ENCODE measurements at places on chromosomes 7 and 10.

DNA sequence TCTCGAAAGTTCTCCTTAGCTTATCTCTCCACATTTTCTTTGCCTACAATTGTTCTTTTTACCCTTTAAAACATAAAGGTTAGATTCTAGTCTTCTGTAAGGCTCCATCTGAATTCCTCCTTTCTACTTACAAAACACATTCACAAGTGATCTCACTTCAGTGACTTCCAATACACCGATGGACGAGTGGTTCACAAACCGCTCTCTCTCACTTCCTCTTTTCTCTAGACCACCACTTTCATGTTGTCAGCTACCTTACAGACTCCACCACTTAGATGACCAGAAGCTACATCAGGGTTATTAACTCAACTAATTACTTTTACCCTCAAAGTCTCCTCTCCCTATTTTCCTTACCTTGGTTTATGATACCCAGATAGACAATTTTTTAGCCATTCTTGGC lies 11.8 kb downstream of the MET start:
- DNase-seq = no peak

DNA sequence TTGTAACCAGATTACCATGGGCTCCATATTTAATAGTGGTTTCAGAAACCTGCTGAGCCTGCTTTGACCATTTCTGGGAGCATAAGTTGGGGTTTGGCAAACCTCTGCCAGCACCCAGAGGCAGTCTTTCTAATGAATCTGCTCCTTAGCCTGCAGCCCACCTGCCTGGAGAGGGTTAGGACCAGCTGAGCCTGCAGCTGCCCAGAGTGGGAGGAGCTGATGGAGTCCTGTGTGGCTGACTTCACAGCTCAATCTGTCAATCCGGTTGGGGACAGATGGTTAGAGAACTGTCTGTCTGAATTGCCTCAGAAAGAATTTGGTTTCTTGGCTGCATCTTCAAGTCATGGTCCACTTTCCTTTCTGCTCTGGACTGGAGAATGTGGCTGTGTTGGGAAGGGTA lies 444.6 kb downstream of the NRG3 start:
- DNase-seq = no peak

DNA sequence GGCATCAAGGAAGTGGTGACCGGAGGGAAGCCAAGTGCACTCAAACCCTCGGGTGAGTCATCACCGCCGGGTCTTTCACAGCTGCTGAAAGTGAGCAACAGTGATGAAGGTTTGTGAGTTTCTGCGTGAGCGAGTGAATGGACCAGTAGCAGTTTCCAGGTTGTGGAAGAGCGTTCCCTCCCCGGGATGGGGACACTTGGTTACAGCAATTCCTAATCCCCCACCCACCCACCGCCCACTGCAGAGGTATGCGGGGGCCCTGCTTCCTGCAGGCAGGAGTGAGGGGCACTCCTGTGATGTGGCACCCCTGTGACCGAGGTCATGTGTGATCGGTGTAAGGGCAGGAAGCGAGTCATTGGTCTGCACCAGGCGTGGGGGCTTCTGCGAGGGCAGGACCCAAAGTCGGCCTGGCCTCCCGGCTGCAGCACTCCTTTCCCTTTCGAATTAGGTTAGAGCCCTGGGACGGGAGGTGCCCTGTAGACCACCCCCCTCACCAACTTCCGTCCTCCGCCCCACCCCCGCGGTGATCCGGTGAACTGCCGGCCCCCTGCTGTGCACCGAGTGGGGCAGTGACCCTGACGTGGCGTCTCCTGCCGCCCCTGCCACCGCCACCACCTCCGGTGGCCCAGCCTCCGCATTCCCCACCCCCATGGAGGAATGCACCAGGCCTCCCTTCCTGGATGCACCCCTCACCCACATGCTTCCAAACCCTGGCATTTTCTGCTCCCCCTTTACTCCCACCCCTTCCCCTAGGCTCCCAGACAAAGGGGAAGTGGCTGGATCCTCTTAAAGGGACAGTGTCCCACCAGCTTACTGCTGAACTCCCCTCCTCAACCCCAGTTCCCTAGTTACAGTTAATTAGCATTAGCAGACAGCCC lies 10.9 kb downstream of the LIMK1 start:
- peak; percentile 88 for DNase-seq

DNA sequence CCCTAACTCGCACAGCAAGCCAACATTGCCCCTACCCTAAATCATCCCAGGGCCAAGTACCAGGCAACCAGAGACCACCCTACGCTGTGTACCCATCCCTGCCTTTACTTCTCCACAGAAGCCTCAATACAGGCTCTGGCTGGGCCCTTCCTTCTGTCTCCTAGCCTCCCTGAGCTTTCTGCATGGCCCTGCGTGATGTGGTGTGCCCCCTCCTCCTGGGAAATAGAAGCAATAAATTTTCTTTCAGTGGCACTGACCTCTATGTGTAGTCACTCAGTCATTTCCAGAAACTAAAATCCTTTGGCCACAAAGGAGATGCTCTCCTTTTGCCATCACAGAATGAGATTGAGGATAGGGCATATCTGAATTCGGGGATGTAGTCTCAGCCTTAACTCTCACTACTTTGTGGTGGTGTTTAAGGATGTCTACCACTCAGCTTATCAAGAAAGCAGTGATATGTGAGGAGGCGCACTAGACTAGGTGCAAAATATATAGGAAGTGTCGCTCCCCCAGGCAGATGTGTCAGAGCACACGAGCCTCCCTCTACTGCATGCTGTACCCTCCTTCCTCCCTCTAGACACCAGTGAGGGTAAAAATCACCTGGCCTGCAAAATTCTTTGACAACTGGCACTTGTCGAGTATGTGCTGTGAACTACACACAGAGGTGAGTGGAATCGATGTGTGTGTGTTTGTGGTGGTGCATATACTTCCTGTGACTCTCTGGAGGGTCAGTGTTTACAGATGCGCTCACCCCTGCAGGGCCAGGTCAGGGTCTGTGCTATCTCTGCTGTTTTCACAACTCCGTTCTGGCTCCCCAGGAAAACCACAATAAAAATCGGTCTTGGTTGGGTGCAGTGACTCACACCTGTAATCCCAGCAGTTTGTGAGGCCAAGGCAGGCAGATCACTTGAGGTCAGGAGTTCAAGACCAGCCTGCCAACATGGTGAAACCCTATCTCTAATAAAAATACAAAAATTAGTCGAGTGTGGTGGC lies 825.9 kb upstream of the IGFBP3 start:
- DNase-seq = no peak

- peak; percentile 84 for DNase-seq
These were observed 30.7 kb upstream of the ANTXRL start for GRCh38 chr10:46255801-46256747.

DNA sequence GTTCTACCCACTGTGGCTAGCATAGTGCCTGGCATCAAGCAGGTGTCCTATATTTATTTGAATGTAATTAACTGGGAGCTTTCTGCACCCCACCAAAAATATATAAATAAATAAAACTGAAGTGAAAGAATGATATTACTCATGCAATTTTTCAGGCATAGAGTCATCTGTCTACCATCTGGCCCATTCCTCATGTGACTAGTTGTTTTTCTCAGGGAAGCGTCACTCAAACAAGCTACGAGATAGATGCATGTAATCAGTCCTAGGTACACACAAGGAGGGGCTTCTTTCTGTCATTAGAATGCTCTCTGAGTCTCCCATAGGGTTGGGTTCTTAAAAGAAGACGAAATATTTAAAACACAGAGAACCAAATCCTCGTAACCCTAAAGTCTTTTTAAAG lies 255.5 kb upstream of the KMT2E start:
- no peak for DNase-seq

- DNase-seq = no peak
These were observed 49.3 kb upstream of the NCAPG2 start for GRCh38 chr7:158753900-158754299.

DNA sequence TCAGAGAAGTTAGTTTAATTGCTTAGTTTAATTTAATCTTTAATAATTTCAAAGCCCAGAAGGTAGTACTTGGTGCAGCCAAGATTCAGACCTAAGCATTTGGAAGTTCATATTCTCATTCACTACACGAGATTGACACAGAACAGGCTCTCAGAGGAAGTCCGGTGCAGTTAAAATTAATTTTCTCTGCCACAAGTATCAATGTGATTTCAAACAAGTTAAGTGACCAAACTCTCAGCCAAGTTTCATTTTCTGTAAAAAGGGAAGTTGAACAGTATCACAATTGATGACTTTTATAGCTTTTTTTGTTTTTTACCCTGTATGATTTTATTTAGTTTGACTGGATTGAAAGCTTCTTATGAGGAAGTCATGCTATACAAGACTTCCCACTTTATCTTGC lies 1494.9 kb upstream of the LRRTM3 start:
- DNase-seq = no peak

DNA sequence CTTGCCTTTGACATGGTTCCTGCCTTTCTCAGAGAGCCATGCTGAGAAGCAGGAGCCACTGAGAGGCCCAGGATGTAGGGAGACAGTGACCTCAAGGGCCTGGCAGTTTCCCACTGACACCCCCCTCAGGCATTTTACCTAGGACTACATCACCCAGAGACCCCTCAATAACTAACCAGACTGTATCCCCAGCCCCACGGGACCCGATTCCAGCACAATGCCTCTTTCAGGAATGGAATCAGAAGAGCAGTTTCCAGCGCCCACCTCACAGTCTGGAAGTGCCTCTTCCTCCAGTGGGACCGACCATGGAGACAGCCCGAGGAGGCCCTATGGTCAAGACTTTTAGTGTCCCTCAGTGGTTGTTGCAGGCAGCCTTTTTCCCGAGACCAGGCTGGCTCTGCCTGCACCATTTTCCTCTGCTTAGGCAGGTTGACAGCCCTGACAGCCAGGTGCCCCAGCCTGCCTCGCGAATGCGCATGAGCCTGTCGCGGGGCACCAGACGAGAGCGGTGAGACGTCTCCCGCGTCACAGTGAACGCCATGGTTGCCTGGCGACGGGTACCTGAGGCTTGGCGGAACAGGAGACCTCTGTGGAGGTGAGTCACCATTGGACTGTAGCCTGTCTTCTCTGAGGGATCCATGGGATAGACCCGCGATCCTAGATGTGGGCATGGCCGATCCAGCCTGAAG lies 28.4 kb upstream of the ZNF273 start:
- no peak for DNase-seq

DNA sequence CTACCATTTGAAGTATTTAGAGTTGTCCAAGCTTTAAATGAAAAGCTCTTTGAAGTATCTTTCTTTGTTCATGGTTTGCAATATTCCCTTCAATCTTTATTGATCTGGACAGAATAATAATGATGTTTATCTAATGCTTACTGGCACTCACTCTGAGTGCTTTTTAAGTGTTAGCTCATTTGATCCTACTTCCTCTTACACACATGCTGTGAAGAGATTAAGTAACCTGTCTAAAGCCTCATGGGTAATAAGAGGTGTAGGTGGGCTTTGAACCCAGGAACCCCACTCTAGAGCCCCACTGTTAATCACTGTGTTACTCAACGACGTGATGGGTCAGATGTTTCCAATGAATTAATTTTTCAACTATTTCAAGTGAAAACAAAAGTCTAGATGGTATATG lies 31.1 kb upstream of the ADD3 start:
- DNase-seq = no peak
